ENCODE measurements at places on chromosomes 12 and 14.

- DNase-seq = no peak
Observed at GRCh38 chr12:80811957-80812708, 95.4 kb downstream of the MYF5 start.

DNA sequence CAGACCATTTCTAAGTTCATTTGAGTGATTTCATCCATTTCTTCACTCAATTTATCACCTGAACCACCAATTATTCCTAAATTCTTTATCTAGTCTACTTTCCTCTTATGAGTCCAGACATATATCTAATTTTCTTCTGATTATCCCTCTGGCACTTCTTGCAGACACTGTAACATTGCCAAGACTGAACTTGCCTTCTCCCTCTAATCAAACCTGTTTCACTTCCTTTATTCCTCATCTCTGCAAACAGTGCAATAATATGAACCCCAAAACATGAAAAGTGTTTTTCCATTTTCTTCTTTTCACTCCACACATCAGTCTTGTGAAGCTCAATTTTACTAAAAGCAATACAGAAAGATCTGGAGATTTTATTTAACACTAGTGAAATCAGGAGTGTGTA lies 37.8 kb upstream of the PTPRQ start:
- no peak for DNase-seq

GRCh38 chr14:34365309-34365915 lies 96.6 kb downstream of the SPTSSA start:
- DNase-seq = no peak

DNA sequence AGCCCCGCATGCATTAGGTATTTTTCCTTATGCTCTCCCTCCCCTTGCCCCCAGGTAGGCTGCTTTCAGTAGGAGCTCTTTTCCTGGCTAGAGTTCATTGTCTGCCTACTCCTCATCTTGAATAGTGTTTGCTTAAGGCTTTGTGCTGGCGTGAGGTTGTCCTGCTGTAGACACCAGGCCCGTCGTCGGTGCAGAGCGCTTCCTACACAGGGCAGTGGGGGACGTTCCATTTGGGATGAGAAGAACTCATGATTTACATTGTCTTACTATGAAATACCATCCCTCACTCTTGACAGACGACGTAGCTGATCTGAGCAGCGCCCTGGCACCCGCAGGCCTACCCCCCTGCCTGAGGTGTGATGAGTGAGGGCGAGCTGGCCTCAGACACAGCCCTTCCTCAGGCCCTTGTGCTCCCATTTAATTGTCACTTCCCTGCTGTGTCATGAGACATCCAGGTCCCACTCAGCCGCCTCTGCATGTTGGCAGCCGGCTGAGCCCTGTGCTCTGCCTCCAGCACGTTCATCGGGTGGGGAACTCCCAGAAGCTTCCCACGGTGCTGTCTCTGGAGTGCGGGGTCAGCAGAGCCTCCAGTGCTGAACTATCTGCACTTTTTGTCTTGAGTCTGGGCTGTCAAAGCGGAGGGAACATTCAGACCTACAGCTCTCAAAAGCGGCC lies 76.0 kb downstream of the WDR20 start:
- peak; percentile 66 for DNase-seq

DNA sequence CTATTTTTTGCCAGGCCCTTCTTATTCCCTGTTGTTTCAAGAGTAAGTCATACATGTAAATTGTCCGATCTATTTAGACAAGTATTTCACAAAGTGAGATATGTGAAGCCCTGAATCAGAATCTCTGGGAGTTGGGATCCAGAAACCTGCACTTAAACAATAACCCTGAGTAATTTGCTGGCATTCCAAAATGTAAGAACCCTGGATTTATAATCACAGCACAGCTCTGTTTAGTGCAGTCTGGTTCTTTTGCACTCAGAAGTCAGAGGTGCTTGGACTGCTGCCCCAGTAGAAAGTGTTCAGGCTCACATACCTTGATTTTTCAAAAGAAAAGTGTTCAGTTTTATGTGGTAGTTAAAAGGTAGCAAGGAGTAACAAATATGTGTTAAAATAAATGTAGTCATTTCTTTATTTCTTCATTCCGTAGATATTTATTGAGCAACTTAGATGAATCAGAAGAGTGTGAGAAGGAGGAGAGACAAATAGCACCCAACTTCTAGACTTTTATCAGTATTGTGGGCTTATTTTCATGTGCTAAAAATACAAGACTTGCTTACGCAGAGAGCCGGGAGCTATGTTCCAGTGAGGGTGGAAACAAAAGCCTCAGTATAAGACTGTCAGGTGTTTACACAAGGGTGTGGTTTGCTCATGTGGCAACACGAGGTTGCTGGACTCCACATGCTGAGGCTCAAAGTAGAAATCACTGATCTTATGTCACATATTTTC lies 70.1 kb downstream of the SYNE2 start:
- no peak for DNase-seq

All from NCI-H510A (cell line).